ENCODE measurements at places on chromosomes 7 and 10. TPM values are rescaled to one million over a fixed set of nuclear protein-coding genes. Genes with fewer than 3 reads are reported as not detected.

NODAL gene
- not detected for total RNA-seq

FAM25A gene
- total RNA-seq, result not detected

DNAH11 gene
- 0.26 TPM for total RNA-seq

OTUD1 gene
- 4.2 TPM for total RNA-seq

NOS3 gene
- total RNA-seq, result 0.17 TPM

BTBD16 gene
- total RNA-seq, result 0.44 TPM

COL13A1 gene
- 0.27 TPM for total RNA-seq

ASAH2 gene
- total RNA-seq, result 3.3 TPM

SLC18A3 gene
- total RNA-seq, result not detected

CFAP69 gene
- total RNA-seq, result 3.2 TPM

HTR7 gene
- total RNA-seq, result 0.15 TPM

TMEM213 gene
- not detected for total RNA-seq

ATG9B gene
- total RNA-seq, result 0.14 TPM

SP8 gene
- not detected for total RNA-seq

ST8SIA6 gene
- total RNA-seq, result 0.13 TPM

SH2D4B gene
- total RNA-seq, result not detected

CLDN15 gene
- 16.5 TPM for total RNA-seq

ARHGEF5 gene
- total RNA-seq, result 1.6 TPM

RTKN2 gene
- total RNA-seq, result 0.84 TPM

H2BK1 gene
- not detected for total RNA-seq

NKX2-3 gene
- total RNA-seq, result 0.06 TPM

FRMPD2 gene
- total RNA-seq, result not detected

NPSR1 gene
- not detected for total RNA-seq

ACSM6 gene
- total RNA-seq, result not detected

HYAL4 gene
- not detected for total RNA-seq

CYP2E1 gene
- 0.19 TPM for total RNA-seq

ALKBH4 gene
- 11.1 TPM for total RNA-seq

SPDYE5 gene
- total RNA-seq, result not detected

LRRC27 gene
- 5.6 TPM for total RNA-seq

MYO1G gene
- total RNA-seq, result 0.09 TPM

MALRD1 gene
- total RNA-seq, result not detected
